SJSA1 (cell line): ENCODE measurements at places on chromosomes 1 and 21.

DNA sequence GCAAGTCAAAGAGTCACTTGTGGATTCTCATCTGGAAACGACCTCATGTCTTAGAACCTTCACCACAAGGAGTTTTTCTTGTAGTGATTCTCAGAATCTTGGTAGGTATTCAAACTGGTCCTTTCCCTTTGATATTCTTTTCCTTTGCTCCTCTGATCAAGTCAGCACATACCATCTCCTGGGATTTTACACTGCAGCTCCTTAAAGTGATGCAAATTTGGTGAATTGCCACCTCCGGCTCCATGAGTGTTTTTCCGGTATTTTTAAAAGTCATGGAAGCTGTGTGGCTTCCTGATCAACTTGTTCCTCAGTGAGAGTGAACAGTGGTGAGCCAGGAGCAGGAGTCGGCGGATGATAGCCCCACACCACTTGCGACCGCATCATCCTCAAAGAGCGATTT, 182.1 kb upstream of the DAB1 start:
- DNase-seq: no peak

DNA sequence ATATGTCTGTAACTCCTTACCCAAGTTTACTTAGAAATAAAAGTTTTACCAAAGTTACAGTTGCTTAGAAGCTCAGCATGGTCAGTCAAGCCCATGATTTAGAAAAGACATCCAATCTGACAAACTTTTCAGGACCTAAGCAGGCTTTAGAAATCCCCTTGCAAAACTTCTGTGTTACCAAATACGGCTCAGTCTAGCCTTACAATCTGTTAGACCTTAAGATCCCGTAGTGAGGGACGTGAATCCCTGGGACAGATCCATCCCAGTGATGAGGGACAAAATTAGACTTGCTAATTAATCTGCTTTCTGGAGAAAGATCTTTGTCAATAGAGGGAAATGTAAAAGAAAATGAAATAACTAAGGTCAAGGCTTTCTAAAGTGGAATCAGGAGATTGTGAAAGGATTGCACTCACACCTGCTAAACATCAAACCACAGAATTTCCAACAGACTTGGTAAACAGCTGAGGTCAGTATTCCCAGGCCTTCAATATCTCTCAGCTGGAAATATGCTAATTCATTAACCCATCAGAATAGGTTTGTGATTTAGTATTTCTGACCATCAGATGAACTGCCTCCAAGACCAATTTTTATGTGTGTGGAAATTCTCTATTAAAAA, 375.3 kb downstream of the DUSP10 start:
- no peak for DNase-seq

DNA sequence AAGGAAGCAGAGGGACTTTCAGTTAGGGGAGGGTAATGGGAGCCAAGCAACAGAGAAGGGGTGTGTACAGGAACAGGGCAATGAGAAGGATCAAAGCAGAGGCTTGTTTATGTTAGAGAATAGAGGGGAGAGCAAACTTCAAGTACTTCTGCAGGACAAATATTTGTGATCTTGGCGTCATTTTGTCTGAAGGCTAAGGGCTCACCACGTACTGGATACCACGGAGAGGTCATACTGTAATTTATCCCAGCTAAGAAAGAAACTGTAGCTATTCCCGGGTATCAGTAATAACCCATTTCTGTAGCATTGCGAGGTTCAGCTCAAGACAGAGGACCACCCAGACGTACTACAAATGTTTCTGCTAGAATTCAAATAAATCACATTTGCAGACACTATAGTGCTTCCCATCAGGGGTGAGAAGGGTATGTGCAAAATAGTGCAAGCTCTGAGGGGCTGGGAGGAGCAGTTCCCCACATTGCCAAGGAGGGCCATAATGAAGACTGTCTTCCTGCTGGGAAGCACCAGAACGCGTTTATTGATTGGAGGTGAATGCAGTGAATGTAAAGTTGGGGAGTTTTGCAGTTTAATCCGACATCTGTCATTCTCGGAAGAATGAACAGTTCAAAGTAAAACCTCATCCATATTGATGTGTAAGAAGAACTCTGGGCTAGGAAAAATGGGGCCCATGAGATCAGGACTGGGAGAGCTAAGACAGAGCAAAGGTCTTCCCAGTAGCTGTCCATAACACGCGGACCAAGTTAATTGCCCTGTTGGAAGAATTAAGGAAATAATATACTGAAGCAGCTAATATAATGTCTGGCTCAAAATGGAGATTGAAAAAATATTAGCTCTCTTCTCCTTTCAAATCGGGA, 136.9 kb downstream of the RWDD3 start:
- DNase-seq: peak; percentile 50

DNA sequence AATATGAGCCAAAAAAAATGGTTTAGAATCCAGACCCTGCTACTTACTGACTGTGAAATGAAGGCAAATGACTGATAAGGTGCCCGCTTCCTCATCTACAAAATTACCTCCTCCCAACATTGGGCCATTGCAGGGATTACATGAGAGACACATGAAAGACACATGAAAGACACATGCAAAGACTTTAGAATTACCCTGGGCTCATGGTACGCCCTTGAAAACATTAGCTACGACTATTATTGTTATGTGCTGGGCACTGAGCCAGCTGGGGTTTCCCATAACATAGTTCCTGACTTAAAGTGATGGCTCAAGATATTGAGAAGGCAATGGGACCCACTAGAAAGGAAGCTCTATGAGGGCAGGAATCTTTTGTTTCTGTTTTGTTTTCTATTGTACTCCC, 43.7 kb upstream of the KANK4 start:
- no peak for DNase-seq

- no peak for DNase-seq
These were observed 743 bp downstream of the CD52 start for GRCh38 chr1:26318338-26319064.

- DNase-seq: no peak
These were observed 502.3 kb downstream of the KCNT2 start for GRCh38 chr1:196105901-196106300.

DNA sequence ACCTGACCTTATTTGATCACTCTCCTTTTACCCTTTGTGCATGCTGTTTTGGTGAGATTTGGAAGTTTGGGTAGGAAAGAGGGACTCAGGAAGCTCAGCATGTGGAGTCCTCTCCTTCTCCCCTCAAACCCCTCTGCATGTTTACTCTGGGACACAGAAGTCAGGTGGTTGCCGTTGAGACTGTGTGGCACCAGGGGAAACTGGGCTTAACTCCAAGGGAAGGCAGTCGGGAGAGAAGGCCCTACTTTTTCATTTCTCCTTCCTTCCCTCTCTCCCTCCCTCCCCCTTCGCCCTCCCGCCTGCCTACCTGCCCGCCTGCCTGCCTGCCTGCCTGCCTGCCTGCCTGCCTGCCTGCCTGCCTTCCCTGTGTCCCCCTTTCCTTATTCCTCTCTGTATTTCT, 34.8 kb upstream of the TTC22 start:
- no peak for DNase-seq

DNA sequence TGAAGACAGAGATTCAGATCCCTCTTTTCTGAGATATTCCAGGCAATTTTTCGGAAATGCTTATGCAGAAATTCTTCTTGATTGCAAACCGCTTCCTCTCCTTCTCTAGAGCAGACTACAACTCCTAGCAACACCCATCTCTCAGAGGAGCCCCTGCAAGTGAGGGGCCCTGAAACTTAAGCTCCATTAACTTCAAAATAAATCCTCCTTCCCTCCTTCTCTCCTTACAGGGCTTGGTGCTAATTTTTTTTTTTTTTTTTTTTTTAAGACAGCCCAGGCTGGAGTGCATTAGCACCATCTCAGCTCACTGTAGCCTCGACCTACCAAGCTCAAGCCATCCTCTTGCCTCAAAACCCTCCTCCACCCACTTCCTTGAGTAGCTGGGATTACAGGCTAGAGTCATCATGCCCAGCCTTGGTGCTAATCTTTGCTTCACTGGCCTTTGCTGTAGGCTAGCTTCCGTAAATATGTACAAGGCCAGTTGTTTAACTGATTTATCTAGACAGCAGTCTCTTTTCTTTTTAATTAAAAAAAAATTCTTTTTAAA, 30.2 kb upstream of the SFPQ start:
- no peak for DNase-seq

DNA sequence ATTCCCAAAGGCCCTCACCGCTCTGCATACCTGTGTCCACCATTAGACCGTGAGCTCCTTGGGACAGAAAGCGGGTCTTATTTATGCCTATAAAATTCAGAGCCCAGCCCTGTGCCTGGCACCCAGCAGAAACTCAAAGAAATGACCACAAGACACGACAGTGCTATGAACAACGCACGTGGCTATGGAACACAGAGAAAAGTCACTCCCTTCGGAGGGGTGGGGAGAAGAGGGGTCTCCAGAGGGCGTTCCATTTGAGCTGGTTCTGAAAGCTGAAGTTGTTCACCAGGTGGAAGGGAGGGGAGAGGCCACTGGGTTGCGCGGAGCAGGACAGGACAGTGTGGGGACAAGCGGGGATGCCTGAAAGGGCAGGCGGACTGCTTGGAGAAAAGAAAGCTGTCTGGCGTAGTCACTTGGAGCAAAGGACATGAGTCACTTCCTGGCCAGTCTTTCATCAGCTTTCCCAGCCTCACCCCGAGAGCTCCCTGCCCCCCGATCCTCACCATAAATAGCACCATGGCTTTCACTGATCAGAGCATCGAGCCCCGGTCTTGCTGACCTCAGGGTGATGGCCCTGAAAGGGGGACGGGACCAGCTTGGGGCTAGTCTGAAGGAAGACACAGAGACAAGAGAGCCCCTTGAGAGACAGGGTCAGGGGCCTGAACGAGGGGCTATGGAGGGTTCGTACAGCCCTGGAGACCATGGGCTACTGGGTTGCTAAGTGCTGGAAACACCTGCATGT, 28.5 kb downstream of the ECE1 start:
- peak; percentile 89 for DNase-seq

GRCh38 chr1:201511941-201512539, 5.1 kb upstream of the CSRP1 start:
- DNase-seq: no peak

- no peak for DNase-seq
These were observed 438.5 kb upstream of the PLXNA2 start for GRCh38 chr1:208682664-208683013.
